ENCODE measurements at places on chromosomes 6 and 20.

DNA sequence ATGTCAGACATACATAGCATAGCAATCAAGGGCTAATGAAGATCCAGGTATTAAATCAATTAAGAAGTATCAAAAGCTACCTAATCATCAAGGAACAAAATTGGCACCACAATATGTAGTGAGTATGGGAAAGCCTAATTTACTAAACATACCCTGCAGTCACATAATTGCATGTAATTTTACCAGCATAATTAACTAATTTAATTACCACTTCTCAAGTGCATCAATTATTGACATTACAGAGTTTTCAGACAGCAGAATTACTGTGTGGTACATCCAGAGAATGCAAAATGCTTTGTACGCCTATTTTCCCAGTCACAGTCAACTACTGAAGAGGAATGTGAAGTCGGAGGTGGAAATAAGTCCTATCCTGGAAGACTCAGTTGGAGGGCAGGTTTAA lies 279.0 kb upstream of the ID4 start:
- DNase-seq, result no peak

- DNase-seq, result no peak
Observed at GRCh38 chr6:111952821-111953540, 79.7 kb upstream of the FYN start.

- DNase-seq, result no peak
Observed at GRCh38 chr6:134170844-134171243, 118.4 kb upstream of the SLC2A12 start.

- DNase-seq, result peak; percentile 76
Observed at GRCh38 chr20:36604952-36605398, 604 bp upstream of the RAB5IF start.

DNA sequence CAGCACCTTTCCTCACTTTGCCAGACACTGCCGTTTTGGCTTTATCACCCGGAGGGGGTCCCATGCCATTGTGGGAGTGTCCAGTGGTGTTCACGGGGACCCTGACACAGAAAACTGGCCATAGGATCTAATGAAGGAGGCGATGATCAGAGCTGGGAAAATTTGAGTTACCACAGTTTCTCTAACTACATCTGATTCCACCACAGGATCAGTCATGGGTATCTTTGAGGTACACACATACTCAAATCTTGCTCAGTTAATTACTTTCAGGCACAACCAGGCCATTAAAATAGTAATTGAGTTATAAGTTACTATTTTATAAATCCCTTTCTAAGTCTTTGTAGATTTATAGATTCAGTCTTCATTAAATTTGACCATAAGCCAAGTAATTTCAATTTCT lies 215.1 kb downstream of the PRL start:
- DNase-seq, result no peak

DNA sequence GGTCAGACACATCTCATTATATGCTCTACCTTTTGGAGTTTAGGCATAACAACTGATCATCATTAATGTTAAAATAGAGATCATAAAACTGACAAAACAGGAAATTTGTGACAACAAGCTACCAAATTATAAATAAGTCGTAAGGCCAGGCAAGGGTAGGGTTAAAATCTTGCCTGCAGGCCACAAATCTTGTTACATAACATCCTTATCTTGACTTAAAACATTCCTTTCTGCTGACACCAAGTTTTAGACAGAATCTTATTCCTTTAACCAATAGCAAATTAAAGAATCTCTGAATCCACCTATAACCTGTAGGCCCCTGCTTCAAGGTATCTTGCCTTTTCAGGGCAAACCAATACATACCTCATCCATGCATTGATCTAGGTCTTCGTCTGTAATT lies 32.5 kb upstream of the NKAIN2 start:
- DNase-seq, result no peak

- no peak for DNase-seq
Observed at GRCh38 chr6:141752677-141753076, 380.0 kb upstream of the GJE1 start.
